8988T (cell line): ENCODE measurements at places on chromosomes 3 and 15.

DNA sequence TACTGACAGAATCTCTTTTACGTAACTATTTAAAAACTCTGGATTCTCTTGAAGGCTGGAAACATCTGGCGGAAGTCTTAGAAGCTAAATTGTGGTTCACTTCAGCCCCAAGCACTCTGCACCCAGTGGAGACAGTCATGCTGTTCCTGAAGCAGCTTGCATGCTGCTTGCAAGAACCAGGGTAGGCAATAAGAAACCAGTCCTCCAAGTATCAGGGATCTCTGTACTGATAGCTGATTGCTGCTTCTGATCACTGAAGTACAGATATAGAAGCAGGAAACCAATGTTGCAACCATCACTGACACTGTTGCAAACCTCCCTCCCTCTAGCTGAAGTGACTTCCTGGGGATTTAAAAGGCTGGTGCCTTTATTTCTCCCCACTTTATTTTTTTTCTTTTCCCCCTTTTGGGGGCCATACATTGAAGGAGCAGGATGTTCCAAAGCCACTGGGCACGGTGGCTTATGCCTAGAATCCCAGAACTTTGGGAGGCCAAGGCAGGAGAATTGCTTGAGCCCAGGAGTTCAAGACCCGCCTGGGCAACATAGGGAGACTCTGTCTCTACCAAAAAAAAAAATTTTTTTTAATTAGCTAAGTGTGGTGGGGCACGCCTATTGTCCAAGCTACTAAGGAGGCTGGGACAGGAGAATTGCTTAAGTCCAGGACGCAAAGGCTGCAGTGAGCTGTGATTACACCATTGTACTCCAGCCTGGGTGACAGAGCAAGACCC, 15.3 kb downstream of the SPCS1 start:
- DNase-seq: no peak

GRCh38 chr3:157151627-157152026, 8.3 kb downstream of the CCNL1 start:
- DNase-seq: no peak

DNA sequence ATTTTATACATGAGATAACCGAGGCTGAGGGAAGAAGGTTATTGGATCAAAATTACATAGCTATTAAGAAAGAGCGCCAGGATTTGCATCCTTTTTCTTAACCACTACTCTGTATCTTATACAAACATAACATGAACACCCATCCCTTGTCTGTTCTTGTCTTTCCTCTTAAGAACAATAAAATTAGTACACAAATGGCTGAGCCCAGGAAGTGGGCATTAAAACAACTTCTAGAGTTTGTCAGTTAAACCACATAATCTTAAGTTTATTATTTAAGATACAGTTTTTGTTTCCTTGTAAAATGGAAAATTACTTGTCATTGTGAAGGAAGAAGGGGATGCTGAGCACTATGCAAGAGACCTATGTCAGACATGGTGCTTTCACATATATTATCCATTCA, 48.9 kb upstream of the PPIB start:
- no peak for DNase-seq

- DNase-seq: no peak
These were observed 23.0 kb upstream of the GATA2 start for GRCh38 chr3:128515967-128516366.
